T-helper 2 cell treated with Interferon-gamma antibody and Interleukin-4, amounts not matched to agents 5 μg/mL and 100 μg/mL, for 36 hours (primary cell): ENCODE measurements at places on chromosomes 4 and X.

DNA sequence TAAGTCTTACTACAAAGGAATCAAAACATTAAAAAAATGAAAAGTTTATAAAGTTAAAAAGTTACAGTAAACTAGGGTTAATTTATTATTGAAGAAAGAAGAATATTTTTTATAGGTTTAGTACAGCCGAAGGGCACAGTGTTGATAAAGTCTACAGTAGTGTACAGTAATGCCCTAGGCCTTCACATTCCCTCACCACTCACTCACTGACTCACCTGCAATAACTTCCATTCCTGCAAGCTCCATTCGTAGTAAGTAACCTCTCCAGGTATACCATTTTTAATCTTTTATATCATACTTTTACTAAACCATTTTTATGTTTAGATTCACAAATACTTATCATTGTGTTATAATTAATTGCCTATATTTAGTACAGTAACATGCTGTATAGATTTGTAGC is 307.5 kb upstream of the FAM241A start:
- H3K27ac ChIP-seq: no peak overlapping the region
- no peaks in the 10 kb centered on the region for H3K27me3 ChIP-seq
- no peaks in the 10 kb centered on the region for H3K4me1 ChIP-seq
- DNase-seq: no peak
- no peak overlapping the region for H3K4me3 ChIP-seq
- H3K36me3 ChIP-seq: no peaks in the 10 kb centered on the region

- DNase-seq: no peak
- H3K4me3 ChIP-seq: no peak overlapping the region
- no peaks in the 10 kb centered on the region for H3K27me3 ChIP-seq
- no peak overlapping the region for H3K27ac ChIP-seq
These were observed 111.0 kb downstream of the FAM53A start for GRCh38 chr4:1572964-1573720.

DNA sequence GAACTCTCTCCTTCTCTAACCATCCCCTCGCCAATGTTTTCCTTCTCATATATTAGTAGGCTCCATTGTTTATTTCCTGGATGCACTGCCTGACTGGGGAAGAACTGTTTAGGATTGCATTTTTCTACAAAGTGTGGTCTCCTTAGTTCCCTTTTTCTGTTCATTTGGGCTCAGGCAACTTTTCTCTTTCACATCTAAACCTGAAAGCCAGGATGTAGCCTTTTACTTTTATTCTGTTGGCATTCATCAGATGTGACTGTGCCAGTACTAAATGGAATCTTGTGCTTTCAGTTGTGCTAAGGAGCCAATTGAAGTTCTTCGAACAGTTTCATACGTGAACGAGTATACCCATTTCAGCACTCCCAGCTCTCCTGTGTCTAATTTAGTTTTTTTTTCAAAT is 59.8 kb downstream of the DDIT4L start:
- H3K36me3 ChIP-seq: no peaks in the 10 kb centered on the region
- no peaks in the 10 kb centered on the region for H3K4me1 ChIP-seq
- no peak overlapping the region for H3K27ac ChIP-seq

GRCh38 chr4:156495091-156495490 is 476.5 kb downstream of the PDGFC start:
- no peak for DNase-seq
- H3K4me1 ChIP-seq: no peaks in the 10 kb centered on the region
- no peaks in the 10 kb centered on the region for H3K27me3 ChIP-seq
- H3K27ac ChIP-seq: no peak overlapping the region

GRCh38 chrX:19810802-19811201 is 76.6 kb downstream of the SH3KBP1 start:
- peaks cover 21% of the 10 kb centered on the region for H3K36me3 ChIP-seq
- no peaks in the 10 kb centered on the region for H3K27me3 ChIP-seq
- peaks cover 50% of the 10 kb centered on the region for H3K4me1 ChIP-seq
- H3K27ac ChIP-seq: no peak overlapping the region
- no peak overlapping the region for H3K4me3 ChIP-seq

DNA sequence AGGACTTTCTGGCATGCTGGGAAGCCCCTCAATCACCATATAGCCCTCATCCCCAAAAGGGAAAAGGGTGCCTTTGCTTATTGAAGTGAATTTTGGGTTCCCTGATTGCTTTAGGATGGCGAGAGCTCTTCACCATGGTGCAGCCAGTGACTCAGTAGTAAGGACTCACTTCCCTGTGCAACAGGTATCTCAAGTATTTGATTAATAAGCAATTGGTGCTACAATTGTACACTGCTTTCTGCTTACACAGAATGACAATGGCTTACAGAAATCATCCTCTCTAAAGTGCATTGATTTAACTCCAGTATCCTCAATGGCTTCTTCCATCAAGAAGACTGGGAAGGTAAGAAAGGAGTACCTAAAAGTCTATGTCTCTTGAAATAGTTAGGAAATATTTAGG is 143.7 kb upstream of the SMIM10 start:
- no peaks in the 10 kb centered on the region for H3K27me3 ChIP-seq
- DNase-seq: no peak
- H3K27ac ChIP-seq: no peak overlapping the region
- no peak overlapping the region for H3K4me3 ChIP-seq

DNA sequence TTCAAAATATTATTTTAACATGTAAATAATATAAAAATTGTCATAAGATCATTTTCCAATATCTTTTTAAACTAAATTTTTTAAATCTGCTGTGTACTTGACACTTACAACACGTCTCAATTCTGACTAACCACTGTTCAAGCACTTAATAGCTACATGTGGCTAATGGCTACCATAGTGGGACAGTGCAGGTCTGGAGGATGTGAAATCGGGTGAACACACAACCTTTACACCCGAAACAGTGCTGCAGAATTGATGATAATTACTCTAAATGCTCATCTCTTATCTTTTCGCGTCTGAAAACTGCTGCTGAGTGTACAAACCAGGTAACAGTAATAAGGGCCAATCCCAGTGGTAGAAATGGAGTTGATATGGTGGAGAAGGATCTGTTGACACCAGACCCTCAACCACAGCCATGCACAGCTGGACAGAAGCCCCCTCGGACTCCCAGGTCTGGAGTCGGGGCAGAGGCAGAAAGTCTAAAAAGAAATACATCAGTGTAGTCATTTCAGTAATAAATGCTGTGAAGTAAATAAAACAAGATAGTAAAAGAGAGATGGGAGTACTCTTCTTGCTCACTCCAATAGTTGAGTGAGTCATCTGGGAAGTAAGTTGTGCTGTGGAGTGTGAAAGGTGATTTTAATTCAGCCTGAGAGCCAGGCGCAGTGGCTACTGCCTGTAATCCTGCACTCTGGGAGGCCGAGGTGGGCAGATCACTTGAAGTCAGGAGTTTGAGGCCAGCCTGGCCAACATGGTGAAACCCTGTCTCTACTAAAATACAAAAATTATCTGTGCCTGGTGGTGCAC is 150.0 kb downstream of the CBR4 start:
- H3K4me3 ChIP-seq: no peak overlapping the region
- H3K27ac ChIP-seq: peak overlapping the region; percentile 53
- no peaks in the 10 kb centered on the region for H3K27me3 ChIP-seq
- DNase-seq: no peak
- H3K4me1 ChIP-seq: peaks cover 58% of the 10 kb centered on the region
- peaks cover 23% of the 10 kb centered on the region for H3K36me3 ChIP-seq

DNA sequence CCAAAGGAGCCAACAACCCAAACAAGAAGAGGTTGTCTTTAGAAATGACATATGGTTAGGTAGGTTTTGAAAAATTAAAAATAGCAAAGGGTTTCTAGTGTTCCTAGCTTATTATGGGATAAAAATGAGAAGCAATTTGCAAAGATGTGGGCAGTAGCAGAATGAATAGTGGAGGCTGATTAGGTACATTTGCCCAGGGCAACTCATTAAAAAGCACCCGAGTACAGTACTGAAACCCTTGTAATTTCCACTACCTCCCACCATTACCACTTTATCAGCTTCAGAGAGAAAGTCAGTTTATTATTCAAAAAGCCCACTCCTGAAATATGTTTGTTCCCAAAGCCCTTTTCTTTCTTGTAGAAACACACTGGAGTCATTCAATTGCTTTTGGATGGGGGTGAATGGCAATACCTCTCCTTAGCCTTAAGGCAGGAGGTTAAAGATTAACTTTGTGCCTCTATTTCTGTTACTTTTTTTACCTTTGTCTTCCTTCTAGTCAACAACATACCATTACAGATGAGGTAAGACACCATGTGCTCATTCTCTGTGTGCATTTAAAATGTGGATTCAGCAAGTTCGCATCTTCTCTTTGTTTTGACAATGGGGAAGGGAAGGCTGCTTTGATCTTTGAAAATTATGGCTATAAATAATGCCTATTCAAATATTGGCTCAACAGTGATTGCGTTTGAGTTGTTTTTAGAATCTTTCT is 353.8 kb upstream of the CASK start:
- H3K27me3 ChIP-seq: no peaks in the 10 kb centered on the region
- no peaks in the 10 kb centered on the region for H3K36me3 ChIP-seq
- H3K4me1 ChIP-seq: no peaks in the 10 kb centered on the region
- DNase-seq: no peak

DNA sequence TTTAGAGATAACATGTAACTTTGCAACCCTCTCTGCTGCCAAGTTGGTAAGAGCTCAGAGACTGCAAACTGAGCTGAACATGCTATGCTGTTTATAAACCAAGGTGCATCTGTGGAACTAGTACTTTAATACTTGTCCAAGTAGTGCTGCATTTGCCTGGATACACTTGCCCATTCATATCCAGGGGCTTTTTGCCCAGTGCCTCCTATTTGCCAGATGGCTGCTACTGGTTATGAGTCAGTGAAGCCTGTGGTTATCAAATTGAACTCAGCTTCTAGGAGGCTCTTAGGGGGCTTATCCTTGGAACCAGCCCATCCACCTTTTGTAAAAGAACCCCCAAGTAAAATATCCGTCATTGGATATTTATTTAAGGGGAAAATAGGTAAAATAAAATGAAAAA is 79.6 kb downstream of the AFF2 start:
- H3K4me1 ChIP-seq: peaks cover 4% of the 10 kb centered on the region
- no peak overlapping the region for H3K4me3 ChIP-seq
- DNase-seq: no peak

DNA sequence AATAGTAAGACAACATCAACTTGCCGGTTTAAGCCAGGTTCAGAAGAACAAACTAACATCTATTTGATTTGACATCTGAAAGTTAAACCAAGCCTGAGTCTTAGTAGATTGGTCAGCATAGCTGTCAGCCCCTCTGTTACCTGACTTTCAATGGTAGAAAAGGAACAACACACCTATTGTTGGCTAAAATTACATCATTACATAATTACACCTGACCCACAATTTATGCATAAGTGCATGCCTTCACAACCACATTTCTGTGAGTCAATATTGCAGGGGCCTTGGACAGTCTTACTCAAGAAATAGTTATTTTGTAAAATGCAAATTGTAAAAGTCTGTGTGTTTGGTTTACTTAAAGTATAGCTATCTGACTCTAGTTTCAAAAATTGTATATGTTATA is 36.2 kb downstream of the EGFL6 start:
- H3K27me3 ChIP-seq: peaks cover 3% of the 10 kb centered on the region
- H3K36me3 ChIP-seq: peaks cover 2% of the 10 kb centered on the region

DNA sequence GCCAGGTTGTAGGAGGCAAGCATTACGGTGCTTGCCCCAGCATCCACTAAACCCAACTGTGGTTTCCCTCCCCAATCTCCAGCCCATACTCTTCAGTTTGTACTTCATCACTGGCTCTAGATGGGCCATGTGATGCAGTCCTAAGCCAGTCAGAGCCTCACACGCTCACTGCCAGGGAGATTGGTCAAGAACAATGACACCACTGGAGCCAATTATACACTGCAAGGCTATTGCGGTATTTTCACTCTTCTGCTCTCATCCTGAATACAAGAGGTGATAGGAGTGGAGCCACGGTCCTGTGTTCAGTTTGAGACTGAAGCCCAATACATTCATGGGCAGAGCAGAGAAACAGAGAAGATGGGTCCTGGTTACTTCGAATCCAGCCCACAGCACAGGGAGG is 58.4 kb downstream of the SEPSECS start:
- DNase-seq: no peak
- no peaks in the 10 kb centered on the region for H3K36me3 ChIP-seq
- no peak overlapping the region for H3K27ac ChIP-seq
- H3K4me1 ChIP-seq: peaks cover 4% of the 10 kb centered on the region
- no peak overlapping the region for H3K4me3 ChIP-seq
- peaks cover 8% of the 10 kb centered on the region for H3K27me3 ChIP-seq

DNA sequence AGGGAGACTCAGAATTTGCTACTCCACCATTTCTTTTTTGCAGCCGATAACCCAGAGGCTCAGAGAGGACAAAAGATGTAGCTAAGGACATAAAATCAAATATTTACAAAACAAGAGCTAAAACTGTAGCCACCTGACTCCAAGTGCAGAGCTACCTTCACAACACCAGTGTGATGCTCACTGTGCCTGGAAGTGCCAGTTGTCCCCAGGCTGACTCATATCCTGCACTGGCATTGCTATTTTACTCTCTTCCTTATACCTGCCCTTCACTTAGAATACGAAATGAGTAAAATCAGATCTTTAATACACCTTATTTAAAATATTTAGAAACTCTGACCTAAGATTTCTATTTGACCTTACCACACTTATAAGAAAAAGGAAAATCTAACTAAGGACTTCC is 39.5 kb downstream of the SLC7A11 start:
- H3K4me1 ChIP-seq: peaks cover 4% of the 10 kb centered on the region
- DNase-seq: no peak
- H3K4me3 ChIP-seq: no peak overlapping the region
- H3K27ac ChIP-seq: no peak overlapping the region
- H3K27me3 ChIP-seq: no peaks in the 10 kb centered on the region
- H3K36me3 ChIP-seq: no peaks in the 10 kb centered on the region

DNA sequence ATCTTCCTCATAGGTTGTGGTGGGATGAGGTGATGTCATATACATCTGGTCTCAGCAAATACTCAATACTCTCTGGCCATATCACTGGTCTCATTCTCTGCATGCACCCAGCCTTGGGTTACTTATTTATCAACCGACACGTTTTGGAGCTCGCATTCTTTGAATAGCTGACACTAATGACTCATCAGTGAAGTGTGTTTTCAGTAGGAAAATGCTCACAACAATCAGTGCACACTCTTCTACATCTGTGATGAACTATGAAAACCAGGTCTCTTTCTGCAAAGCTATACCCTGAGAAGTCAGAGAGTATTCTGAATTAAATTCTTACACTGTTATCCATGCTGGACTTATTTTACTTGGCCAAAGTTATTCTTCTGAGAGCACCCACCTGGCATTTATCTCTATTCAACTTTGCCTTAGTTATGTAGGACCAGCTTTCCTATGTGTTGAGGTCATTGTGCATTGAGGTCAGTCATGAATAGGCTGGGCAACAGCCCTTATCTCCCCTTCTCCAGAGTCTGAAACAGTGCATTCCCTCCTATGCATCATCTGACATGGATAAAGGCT is 58.7 kb upstream of the DHX15 start:
- H3K27me3 ChIP-seq: peaks cover 7% of the 10 kb centered on the region
- H3K4me1 ChIP-seq: no peaks in the 10 kb centered on the region
- no peak overlapping the region for H3K4me3 ChIP-seq
- no peak for DNase-seq
- H3K27ac ChIP-seq: no peak overlapping the region
- no peaks in the 10 kb centered on the region for H3K36me3 ChIP-seq

DNA sequence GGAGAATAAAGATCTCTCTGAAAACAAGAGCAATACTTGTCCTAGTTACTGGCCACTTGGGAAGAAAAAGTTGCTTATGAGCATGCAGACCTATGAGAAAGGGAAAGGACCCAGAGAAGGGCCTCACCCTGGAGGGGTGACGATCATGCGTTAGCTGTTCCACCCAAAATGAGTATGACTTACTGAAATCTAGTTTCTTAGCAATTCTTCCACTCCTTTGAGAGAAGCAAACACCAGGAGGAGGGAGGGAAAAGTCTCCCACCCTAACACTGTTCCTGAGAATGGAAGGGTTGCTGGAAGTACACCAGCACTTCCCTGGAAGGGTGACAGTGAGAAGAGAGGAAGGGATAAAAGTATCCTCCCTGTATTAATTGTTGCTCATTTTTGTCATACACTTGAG is 107.9 kb downstream of the ADGRL3 start:
- no peaks in the 10 kb centered on the region for H3K36me3 ChIP-seq
- H3K4me3 ChIP-seq: no peak overlapping the region
- no peak overlapping the region for H3K27ac ChIP-seq
- no peaks in the 10 kb centered on the region for H3K27me3 ChIP-seq
- no peaks in the 10 kb centered on the region for H3K4me1 ChIP-seq
